ENCODE measurements at places on chromosomes 12 and 14.
A peak's percentile ranks its signal among the peaks of the same experiment; 100 is the strongest.

GRCh38 chr12:94460616-94460959, 921 bp upstream of the CEP83 start:
- no peak for DNase-seq

GRCh38 chr14:93114713-93115068, 1.0 kb downstream of the ITPK1 start:
- peak; percentile 33 for DNase-seq

DNA sequence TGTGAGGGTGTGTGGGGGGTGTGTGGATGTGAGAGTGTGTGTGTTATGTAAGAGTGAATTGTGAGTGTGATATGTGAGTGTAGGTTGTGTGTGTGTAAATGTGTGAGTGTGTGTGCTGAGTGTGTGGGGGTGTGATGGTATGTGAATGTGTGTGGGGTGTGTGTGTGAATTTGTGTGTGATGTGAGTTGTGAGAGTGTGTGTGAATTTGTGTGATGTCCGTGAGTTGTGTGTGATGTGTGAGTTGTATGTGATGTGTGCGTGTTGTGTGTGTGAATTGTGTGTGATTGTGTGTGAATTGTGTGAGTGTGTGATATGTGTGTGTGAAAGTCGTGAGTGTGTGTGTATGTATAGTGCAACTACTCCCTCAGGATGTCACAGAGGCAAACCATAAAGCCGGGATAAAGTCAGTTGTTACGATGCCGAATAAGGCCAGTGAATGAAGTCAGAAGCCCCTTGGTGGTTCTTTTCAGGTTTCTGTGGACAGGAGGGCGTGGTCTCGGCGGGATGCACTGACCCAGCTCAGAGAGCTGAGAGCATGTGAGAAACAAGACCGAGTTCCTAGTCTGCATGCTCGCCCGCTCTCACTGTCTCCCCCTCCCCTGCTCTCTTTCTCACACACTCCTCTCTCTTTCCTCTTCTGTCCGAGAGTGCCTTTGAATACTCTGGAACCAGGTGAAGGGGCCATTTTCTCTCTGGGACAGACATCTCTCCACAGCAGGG, 71.8 kb upstream of the MAX start:
- peak; percentile 72 for DNase-seq

- DNase-seq = peak; percentile 22
Measured at GRCh38 chr12:39846971-39847650, 227.5 kb upstream of the ABCD2 start.

- no peak for DNase-seq
Measured at GRCh38 chr12:104751594-104751993, 206.5 kb downstream of the SLC41A2 start.

DNA sequence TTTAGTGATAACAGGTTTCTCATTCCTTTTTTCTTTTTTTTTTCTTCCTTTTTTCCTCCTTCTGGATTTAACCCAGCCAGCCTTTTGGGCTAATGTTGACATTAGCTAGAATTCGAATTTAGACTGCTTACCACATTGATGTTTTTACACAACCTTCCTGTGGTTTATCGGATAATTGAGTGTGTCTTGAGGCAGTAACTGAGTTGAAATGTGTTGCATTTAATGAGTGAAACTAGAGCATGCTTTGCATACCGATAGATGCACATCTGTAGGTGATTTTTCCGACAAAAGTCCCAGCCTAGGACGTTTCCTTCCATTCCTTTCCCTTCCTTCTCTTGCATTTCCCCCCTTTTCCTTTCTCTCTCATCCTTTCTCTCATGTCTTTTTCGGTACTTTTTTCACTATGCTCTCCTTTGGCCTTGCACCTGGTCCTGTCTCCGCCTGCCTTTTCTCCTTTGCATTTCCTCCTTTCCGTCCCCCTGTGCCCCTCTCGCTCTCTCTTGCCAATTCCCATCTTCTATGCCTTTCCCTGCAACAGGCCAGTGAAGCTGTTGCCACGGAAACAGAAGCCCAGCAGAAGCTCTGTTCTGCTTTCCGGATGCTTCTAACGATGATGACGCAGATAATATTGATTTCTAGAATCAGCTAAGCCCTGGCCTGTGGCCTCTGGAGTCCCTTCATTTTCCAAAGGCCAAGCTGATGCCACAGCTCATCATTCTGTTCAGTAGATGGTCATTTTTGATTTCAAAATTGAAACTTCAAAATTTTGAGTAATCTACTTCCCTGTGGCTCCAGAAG, 76.1 kb downstream of the SLC25A47 start:
- DNase-seq = peak; percentile 46

GRCh38 chr12:91687052-91688017, 458.3 kb downstream of the BTG1 start:
- no peak for DNase-seq

GRCh38 chr12:442235-442884, 17.4 kb upstream of the B4GALNT3 start:
- peak; percentile 83 for DNase-seq

DNA sequence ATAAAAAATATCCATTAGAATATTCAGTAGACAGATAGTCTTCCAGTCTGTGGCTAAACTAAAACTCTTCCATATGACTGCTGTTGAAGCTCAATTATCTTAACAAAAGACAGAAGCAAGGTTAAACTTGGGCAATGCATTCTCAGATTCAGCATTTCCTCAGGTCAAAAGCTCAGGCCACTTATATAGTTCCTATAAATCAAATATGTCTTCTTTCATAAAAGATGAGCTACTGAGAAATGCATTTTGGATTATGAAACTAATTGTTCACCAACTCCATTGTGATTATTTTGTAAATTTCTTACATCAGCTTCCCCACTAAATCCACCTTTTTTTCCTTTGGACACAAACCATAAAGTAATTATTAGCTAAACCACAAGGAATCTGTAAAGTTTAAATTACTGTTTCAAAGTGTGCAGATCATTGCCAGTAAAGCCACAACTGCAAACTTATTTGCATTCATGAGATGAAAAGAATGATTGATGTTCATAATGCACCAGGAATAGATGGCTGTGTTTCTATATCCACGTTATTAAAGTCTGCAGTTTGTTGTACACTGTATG, 224.4 kb downstream of the FBXL14 start:
- no peak for DNase-seq

GRCh38 chr14:102870994-102871831, 51.2 kb upstream of the AMN start:
- DNase-seq = no peak

- no peak for DNase-seq
Measured at GRCh38 chr14:78005325-78005724, 164.8 kb upstream of the NRXN3 start.

GRCh38 chr12:48938805-48939204, 13.5 kb upstream of the FKBP11 start:
- DNase-seq = no peak

- peak; percentile 77 for DNase-seq
Measured at GRCh38 chr12:1056390-1056789, 65.4 kb downstream of the ERC1 start.

DNA sequence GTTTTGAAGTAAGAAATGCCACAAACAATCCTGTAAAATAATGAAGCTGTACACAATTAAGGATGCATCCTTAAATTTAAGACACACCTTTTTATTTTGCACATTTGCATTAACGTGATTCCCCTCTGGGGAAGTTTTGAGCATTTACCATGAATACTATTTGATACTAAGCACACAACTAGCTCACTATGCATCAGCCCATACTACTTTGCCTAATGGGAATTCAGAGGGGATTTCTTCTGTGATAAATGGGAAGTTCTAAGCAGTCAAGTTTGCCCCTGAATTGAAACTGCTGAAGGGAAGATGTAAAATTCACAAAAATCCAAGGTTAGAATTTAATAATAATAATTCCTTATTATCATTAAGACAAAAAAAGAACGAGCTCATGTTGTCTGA, 27.4 kb downstream of the SINHCAF start:
- DNase-seq = no peak

DNA sequence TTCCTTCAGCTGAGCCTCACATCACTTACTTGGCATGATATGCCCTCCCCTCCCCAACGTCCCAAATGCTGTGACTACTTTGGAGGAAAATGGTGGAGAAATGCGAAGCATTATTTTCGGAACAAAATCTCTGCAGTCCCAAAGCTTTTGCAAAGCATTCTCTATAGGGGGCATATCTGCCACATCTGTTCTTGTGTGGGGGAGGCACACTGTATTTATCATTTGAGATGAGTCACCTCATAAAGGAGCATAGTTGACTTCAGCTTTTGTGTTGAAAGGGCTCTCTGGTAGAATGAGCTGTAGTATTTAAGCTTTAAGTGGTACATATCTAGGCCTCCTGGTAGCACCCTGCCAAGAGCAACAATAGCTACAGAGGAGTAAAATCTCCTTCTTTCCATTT, 447.5 kb downstream of the ADAMTS20 start:
- DNase-seq = no peak

- DNase-seq = peak; percentile 56
Measured at GRCh38 chr12:89414851-89415250, 62.5 kb upstream of the DUSP6 start.

DNA sequence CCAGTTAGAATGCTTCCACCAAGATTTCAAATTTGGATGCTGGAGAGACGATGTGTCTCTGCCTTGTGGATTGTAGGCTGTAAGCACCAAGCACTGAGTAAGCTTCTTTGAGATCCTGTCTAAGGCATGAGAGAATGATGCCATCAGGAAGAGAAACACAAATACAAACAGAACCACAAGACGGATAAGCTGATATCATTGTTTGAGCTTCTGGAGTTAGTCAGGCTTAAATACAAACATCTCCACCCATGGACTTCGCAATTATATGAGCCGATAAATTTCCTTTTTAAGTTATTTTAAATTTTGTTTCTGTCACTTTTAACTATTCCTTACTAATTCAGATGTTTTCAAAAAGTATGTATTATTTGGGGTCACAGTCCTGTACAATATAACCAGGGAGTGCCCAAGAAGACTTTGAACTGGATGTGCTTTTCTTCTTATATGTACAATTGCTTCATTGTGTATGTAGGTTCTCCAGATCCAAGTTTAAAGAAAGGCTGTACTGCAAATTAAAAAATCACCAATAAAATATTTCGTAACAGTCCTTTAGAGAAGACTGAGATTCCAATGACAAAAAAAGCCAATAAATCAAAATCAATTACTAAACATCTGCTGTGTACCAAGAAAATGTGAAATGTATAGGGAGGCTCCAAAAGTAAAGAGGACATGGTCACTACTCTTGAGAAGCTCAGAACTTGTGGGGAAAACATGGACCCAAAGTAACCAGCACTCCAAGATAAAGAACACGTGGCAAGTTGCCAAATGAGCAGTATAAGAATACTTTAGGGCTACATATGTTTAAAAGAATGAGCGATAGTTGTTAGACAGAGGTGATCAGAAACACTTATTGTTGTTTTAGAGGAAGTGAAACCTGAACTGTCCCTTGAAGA, 274.1 kb downstream of the ADAMTS20 start:
- DNase-seq = no peak

DNA sequence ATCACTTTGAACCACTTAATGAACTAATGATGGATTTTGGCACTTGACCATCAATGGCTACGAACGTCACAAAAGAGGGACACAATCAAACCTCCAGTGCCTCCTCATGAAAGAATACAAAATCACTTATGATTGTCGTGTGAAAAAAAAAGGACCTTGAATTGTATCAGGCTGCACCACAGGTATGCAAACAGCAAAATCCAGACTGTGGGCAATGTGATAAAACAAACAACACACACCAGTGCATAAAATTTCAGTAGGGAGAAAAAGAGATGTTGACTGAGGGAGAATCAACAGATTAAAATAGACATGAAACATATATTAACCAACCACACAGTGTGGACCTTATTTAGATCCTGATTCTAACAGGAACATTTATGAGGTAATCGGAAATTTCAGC, 2.6 kb downstream of the TSPAN8 start:
- no peak for DNase-seq

DNA sequence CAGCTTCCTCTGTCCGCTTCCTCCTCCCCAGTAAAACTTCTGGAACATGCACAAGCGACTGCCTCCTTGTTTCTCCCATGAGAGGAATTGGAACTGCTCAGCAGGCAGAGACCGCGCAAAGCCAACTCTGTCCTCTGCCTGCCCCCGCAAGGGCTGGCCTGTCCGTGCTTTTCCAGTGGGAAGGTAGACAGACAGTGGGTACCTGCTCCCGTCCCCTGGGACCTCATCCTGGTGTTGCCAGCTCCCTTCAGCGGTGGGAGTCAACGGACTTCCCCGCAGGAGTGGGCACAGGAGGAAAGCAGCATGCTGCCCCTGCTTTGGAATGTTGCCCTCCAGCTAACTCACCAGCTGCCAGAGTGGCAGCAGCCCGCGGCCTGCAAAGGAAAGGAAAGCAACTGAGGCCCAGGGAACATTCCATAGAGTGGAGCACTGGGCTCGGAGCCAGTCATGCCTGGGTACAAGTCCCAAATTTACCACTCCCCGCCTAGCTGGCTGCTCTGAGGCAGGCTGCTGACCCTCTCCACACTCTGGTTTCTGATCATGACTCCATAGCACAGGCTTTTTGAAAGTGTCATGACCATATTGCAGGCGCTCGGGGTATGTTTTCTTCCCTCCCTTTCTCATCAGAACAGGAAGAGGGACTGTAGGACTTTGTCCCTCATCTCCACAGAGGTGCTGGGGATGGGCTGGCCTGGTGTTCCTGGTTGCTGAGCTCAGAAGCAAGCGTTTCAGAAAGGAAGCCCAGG, 89.2 kb upstream of the CLMN start:
- DNase-seq = no peak

- DNase-seq = peak; percentile 40
Measured at GRCh38 chr14:74349757-74350156, 1.5 kb downstream of the VRTN start.

GRCh38 chr12:79624378-79624777, 66.4 kb downstream of the PAWR start:
- peak; percentile 24 for DNase-seq

DNA sequence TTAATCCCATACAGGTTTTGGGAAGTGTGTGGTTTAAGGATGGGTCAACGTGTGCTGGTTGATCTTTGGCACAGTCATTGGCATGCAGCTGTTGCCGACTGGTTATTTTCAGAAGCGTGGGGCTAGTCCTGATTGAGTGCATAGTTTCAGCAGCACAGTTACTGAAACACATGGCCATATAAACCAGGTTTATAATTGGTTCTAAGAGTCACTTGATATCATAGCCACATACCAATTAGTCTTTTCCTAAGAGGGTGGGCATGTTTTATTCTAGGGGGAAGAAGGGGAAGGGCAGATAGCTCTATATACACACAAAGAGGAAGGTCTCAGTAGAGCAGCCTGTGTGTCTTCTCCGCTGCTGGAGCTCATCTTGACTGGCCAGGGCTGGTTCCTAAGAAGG, 11.0 kb upstream of the RPS6KL1 start:
- no peak for DNase-seq

GRCh38 chr12:121918679-121919038, 267 bp downstream of the CFAP251 start:
- DNase-seq = peak; percentile 58

- DNase-seq = no peak
Measured at GRCh38 chr14:30296931-30297405, 262.0 kb upstream of the G2E3 start.

- no peak for DNase-seq
Measured at GRCh38 chr12:111556676-111557075, 42.4 kb downstream of the ATXN2 start.

DNA sequence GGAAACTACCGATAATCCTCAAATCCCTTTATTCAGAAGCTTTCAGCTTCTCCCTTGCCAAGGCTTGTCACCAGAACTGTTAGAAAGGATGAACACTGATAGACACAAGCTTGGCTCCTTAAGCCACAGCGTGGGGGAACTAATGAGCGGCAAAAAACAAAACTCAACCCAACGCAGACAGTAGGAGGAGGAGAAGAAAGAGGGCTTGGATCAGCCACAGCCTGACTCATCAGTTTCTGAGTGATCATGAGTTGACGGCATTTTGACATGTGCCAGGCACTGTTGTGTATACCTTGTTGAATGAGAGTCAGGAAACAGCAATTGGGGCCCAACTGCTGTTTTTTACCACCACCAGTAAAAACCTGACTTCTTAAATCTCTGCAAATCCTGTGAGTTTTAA, 23.7 kb downstream of the PLXNC1 start:
- no peak for DNase-seq

GRCh38 chr14:90454041-90455000, 57.5 kb downstream of the CALM1 start:
- DNase-seq = peak; percentile 98

All from GM23338 (cell line).